ENCODE measurements at places on chromosomes 11 and 22.

- DNase-seq = no peak
These were observed 28.3 kb downstream of the DRD2 start for GRCh38 chr11:113446938-113447337.

GRCh38 chr11:128535468-128536457, 51.6 kb downstream of the ETS1 start:
- no peak for DNase-seq

DNA sequence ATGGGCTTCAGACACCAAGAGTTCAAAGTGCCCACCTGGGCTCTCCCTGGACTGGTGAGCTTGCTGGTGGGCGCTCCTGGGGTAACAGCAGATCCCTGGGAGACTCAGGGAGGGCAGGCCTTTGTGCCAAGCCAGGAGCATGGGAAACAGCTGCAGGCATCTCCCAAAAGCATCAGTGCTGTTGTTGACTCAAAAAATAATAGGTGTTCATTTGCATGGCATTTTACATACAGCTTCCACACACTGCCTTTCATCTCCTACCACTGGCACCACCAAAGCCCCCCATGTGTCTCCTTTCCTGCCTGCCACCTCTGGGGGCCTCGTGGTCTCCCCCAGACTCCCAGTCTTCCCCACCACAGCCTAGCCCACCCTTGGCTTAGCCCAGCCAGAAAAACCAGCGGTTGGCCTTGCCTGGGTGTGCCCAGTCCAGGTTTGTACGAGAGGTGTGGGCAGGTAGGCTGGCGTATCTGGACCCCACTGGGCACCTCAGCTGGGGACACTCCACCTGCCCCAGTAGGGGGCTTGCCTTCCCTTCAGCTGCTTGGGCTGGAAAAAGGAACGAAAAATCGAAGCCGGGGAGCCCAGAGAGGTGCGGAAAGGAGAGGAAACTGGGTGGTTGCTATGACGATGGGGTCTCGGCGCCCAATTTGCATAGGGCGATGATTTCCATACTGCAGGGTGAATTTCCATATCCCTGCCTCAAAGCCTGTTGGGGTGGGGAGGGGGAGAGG, 15.0 kb downstream of the POU2F3 start:
- no peak for DNase-seq

GRCh38 chr11:17026487-17027082, 12.4 kb upstream of the PLEKHA7 start:
- no peak for DNase-seq

- DNase-seq = peak; percentile 36
These were observed 8.9 kb upstream of the MUC15 start for GRCh38 chr11:26580929-26581328.

DNA sequence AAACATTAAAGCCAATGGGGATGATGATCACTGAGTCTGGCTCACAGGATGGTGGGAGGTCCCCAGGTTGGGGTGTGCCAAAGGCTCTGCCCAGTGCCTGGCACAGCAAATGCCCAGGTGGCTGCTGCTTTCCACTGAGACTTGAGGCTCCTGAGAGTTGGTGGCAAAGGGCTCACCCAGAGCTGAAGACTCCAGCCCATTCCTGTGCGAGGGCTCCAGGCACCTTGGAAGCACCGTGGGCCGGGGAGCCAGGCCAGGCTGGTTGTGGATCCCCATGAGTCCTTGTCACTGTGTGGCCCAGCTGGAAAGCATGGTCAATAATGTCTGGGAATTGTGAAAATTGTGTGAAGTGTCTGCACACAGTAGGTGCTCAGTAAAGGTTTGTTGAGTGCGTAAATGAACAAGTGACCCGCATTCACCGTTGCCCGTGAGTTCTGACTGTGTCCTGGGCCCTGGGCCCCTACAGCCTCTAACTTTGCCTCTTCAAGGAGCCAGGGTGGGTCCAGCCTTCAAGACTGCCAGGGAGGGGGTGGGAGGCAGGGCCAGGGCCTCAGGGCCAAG, 2.8 kb upstream of the UNC93B1 start:
- no peak for DNase-seq

Measured in fibroblast of skin of right biceps (primary cell).